Activated CD4-positive, alpha-beta T cell treated with anti-CD3 and anti-CD28 coated beads, Interleukin-2, amount 50 U/mL, for 24 hours (primary cell): ENCODE measurements at places on chromosomes 1 and 21.

GRCh38 chr21:44082648-44083440 lies 24.4 kb upstream of the PWP2 start:
- DNase-seq = no peak

- DNase-seq = no peak
Measured at GRCh38 chr21:15667010-15667409, 62.8 kb upstream of the USP25 start.

- no peak for DNase-seq
Measured at GRCh38 chr1:116560704-116561490, 9.9 kb downstream of the CD58 start.

- DNase-seq = no peak
Measured at GRCh38 chr1:93960641-93961147, 51.5 kb upstream of the GCLM start.

DNA sequence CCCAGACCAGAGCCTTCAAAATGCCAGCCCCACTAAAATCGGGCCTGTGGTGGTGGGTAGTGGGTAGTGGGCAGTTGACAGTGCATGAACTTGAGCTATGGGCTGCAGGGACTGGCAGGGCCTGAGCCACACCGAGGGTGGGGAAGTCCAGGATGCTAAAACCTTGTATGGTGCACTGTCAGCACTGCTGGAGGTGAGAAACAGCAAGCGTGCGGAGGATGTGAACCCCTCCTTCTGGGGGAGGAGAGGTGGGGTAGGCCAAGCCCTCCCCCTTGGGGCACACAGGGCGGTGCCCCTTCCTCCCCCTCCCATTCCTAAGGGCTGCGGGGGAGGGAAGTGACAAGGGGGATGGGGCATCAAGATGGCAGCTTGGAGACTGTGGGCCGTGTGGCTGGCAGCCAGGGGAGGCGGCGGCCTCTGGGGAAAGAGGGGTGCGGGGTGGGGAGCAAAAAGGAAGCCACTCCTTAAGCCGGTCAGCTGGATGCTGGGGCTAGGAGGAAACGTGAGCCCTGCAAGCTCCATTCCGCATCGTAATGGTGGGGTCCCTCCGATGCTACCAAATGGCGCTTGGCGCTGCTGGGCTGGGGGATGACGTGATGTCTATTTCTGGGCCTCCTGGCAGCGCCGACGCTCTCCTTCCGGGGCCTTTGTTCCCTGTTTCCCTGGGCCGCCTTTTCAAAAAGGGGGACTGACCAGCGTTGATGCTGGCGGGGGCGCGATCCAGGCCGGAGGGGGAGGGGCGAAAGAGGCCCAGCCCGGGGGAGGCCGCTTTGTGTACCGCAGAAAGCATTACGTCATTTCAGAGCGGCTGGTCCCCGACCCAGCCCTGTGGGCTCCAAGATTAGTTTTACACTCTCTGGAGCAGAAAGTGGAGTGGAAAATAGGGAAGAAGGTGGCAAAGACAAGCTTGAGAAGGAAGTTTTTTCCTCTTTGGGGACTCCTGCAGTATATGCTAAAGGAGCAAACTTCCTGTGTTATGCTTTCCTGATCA lies 809 bp downstream of the SYT11 start:
- no peak for DNase-seq

GRCh38 chr1:10515976-10516750 lies 41.4 kb downstream of the PEX14 start:
- no peak for DNase-seq

DNA sequence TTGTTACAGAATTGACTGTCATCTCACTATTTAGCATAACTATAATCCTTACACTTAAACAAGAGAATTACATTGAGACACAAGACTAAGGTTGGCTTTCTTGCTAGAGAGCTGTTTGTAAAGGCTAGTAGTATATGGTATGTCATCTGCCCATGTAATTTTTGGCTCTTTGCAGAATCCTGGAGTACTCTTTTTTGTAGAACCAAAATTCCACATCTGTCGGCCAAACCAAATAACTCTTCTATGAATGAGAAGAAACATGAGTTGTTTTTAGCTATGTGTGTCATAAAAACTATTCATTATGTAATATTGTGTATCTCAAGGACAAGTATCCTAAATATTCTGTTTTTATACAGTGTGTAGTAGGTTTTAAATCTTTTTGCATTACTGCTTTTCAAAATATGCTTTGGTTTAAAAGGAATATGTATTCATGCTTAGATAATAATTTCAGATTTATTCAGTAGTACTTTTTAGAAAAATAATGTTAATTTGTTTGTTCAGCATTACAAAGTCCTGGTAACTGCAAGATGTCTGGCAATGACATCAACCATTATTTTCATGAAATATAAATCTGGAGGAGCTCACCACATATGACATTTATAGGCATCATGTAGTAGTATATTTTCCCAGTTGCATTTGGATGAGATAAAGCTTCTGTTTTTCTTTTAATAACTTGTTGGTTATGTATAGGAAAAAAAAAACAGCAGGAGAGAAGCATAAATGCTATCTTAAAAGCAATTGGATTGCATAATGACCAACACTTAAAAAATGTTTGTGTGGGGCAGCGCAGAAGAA lies 159.8 kb downstream of the HS2ST1 start:
- DNase-seq = no peak

- no peak for DNase-seq
Measured at GRCh38 chr1:59092126-59092525, 204.8 kb upstream of the FGGY start.

GRCh38 chr1:51445351-51446090 lies 73.5 kb downstream of the EPS15 start:
- no peak for DNase-seq

DNA sequence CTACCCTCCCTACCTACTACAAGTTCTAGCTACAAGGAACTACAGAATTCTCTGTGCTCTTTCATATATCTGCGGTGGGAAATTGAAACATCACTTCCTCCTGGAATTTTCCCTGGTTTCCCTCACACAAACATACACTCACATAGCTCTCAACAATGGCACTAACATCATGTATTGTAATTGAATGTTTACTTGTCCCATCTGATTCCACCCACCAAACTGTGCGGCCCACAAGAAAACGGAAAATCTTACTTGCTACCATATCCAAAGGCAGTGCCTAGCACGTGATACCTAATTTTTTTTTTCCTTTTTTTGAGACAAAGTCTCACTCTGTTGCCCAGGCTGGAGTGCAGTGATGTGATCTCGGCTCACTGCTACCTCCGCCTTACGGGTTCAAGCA lies 33.9 kb downstream of the NDC1 start:
- DNase-seq = no peak

DNA sequence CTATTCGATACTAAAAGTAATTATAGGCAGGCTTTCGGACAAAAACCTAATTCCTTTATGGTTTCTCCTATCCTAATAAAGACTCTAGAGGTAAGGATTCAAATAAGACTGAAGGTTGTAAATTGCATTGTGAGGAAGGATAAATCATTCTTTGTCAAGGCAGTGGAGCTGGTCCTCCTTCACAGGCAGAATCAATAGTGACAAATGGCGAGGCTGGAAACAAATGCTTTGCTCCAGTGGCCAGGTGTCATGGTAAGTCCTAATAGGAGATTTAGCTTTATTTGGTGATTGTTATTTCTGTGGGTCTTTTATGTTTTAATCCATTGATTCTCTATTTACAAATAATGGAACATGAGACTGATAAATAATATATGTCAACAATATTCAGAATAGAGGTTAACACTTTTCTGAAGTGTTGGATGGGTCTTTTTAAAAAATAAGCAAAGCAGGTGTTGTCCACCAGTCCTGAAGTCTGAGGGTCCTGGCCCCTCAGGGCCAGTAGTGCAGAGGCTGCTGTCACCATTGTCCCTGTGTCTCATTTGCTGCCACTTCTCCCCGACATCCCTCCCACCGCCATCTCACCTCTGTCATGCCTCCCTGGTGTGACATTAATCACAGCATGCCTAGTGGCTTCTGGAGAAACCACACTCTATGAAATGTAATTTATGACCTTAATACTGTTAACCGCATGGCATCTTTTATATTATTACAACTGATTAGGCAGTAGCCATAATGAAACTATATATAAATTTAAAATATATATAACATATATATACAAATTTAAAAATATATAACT lies 120.9 kb upstream of the MAGI3 start:
- no peak for DNase-seq

- DNase-seq = no peak
Measured at GRCh38 chr21:27154451-27155129, 187.7 kb upstream of the ADAMTS5 start.
